Fibroblast of the aortic adventitia (primary cell): ENCODE measurements at places on chromosomes 1 and 21. TPM values are rescaled to one million over a fixed set of nuclear protein-coding genes. Genes with fewer than 3 reads are reported as not detected.

HEYL gene
- not detected in 2 replicates for total RNA-seq

ASCL5 gene
- total RNA-seq: not detected in 2 replicates

GPX7 gene
- total RNA-seq: 10.8 and 31.0 TPM in 2 replicates

SIPA1L2 gene
- 6.8 and 16.4 TPM in 2 replicates for total RNA-seq

PTCH2 gene
- 0.36 and 0.57 TPM in 2 replicates for total RNA-seq

SAMD13 gene
- total RNA-seq: 1.4 and 3.1 TPM in 2 replicates

TENT5C gene
- 0.45 and 5.5 TPM in 2 replicates for total RNA-seq

TMEM82 gene
- total RNA-seq: not detected in 2 replicates

ANKRD35 gene
- total RNA-seq: 3.2 and 3.9 TPM in 2 replicates

SNX7 gene
- total RNA-seq: 80.3 and 83.0 TPM in 2 replicates

RGS1 gene
- not detected in 2 replicates for total RNA-seq

CNN3 gene
- total RNA-seq: 211 and 318 TPM in 2 replicates

AMY1C gene
- total RNA-seq: not detected in 2 replicates

VCAM1 gene
- total RNA-seq: 0.63 and 24.8 TPM in 2 replicates

EFNA3 gene
- total RNA-seq: 0.90 TPM in 1 of 2 replicates, not detected in the other

PLA2G2A gene
- 0.27 TPM in 1 of 2 replicates, not detected in the other for total RNA-seq

CD244 gene
- 0.33 TPM in 1 of 2 replicates, not detected in the other for total RNA-seq

LYPD8 gene
- 0.27 TPM in 1 of 2 replicates, not detected in the other for total RNA-seq

OR6N1 gene
- total RNA-seq: 0.16 TPM in 1 of 2 replicates, not detected in the other

RGS13 gene
- total RNA-seq: not detected in 2 replicates
